ENCODE measurements at places on chromosomes 2 and 18. TPM values are rescaled to one million over a fixed set of nuclear protein-coding genes. Genes with fewer than 3 reads are reported as not detected.

DNA sequence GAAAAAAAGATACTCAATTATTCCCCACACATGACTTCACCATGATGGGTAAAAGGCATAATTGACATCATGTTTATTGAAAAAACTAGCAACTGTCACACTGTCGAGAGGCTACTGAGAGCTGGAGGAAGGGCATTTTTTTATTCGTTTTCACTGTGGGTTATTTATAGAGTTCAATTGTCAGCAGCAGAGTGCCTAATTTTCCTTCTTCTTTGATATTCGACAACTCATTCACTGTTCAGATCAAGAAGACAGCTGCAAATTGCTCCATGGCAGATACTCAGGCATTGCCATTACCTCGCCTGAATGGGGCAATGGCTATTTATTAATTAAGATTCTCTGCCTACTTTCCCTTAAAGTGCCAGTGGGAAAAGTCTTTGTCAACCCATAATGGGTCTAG lies 197.5 kb upstream of the NRP2 start:
- no peak for DNase-seq

DNA sequence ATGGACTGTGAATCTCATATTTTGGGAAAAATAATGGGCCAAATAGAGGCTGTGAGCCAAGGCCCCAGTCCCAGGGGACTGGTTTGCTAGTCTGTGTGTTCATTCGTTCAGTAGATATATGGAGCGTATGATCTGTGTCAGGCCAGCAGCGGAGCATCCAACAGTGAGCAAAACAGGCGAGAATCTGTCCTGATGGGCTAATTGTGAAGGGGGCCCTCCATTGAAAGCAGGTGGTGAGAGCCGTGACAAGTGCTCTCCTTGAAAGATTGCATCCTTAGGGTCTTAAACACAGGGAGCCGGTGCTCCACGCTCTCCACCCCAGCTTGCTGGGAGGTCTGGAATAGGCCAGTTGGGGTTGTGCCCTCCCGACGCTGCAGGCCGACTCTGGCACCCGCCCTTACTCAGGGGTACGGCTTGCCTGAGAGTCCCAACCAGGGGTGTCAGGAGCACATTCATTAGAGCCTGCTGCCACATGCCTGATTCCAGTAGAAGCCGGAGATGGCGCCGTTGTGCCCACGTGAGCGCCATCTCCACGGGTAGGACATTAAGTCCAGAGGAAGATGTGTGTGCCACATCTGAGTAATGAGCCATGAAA lies 213.3 kb downstream of the SH3RF3 start:
- DNase-seq, result no peak

DNA sequence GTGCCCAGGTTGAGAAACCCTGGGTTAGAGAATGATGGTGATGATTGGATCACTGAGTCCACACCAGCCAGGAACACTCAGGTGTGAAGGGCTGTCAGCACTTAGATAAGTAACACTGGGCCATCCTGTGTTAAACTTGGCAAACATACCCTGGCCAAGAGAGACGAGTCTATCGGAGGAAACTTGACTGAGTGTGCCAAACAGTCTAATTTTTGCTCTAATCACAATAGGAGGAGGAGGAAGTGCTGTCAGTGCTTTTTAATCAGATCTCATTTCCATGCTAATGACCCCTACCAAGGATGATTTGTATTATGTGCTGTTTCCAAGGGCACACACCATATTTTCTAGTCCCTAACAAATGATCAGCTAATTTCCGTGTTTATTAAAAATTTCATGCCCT lies 63.8 kb upstream of the SEC11C start:
- DNase-seq, result no peak

The BOLL gene
- not detected for total RNA-seq

The TMEM17 gene
- not detected for total RNA-seq

The MGAT4A gene
- 295 TPM for total RNA-seq

Measured in naive thymus-derived CD8-positive, alpha-beta T cell (primary cell).